CD4-positive, alpha-beta T cell (primary cell): ENCODE measurements at places on chromosomes 4 and X.

DNA sequence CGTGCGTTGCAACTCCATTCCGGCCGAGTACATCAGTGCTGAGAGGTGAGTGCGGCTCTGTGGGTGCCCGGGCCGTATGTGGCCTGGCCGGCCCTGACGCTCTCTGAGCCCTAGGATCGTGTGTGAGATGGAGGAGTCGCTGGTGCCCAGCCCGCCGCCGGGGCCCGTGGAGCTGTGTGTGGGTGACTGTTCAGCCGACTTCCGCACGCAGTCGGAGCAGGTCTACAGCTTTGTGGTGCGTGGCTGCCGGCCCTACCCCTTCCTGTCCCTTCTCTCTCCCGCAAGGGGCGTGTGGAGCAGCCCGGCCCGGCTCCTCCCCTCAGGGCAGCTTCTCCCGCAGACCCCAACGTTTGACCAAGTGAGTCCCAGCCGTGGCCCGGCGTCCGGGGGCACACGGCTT lies 8.0 kb downstream of the PLXNA3 start:
- no peak for DNase-seq

DNA sequence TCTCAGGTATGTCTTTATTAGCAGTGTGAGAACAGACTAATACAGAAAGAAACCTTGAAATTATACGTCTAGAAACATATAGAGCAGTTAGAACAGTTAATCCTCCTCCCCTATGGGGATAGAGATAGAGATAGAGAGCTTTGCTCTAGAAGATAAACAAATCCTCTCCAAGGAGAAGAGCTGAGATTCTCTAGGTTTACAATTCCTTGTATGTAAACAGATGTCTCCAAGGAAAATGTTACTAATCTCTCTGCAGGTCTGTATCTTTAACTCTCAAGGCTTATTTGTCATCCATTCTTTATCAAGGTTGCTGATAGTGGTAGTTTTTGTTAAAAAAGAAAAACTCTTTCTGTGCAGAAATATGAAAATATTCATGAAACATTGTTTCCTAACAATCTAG lies 282.1 kb upstream of the GIMD1 start:
- DNase-seq: no peak

DNA sequence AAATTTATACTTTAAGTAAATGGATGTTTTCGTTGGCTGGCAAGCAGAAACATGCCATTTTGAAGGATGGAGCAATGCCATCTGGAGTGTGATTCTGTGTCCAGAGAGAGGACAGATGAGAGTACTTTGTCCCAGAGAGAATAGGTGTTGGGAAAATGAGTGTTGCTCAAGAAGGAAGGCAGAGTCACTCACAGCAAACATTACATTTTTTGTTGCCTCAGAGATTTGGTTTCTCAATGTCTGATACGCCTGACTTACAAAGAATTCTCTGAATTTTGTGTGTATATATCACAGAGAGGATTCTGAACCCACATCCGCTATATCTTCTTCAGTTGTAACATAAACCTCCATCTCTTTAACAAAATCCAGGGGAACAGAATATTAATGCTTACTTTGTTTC lies 102.8 kb upstream of the PCDH18 start:
- DNase-seq: no peak

GRCh38 chrX:6729626-6730025 lies 194.7 kb upstream of the VCX3A start:
- DNase-seq: no peak

GRCh38 chr4:4446434-4446833 lies 59.5 kb downstream of the NSG1 start:
- DNase-seq: no peak

- no peak for DNase-seq
Measured at GRCh38 chr4:13920901-13921300, 293.4 kb upstream of the BOD1L1 start.
